ENCODE measurements at places on chromosomes 3 and 15.

- no peak for DNase-seq
Measured at GRCh38 chr3:160081958-160082533, 93.4 kb downstream of the IL12A start.

GRCh38 chr15:84022516-84022915, 213.1 kb upstream of the GOLGA6L4 start:
- no peak for DNase-seq

DNA sequence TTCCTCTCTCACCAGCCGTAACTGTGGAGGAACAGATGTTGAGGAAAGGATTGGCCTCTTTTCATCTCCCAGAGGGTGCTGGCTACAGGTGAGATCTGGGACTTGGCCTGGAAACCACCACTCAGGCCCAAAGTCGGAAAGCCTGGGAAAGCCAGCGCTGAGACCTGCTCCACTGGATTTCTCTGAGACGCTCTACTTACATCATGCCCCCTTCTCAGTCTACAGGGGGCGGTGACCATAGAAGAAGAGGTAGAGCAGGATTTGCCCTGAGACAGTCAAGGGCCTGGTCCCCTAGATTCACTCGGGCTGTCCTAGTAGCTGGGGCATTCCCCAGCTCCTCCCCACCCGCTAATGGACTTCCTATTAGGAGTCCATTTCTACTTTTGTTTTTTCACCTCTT, 80.9 kb downstream of the C3orf38 start:
- DNase-seq, result no peak

DNA sequence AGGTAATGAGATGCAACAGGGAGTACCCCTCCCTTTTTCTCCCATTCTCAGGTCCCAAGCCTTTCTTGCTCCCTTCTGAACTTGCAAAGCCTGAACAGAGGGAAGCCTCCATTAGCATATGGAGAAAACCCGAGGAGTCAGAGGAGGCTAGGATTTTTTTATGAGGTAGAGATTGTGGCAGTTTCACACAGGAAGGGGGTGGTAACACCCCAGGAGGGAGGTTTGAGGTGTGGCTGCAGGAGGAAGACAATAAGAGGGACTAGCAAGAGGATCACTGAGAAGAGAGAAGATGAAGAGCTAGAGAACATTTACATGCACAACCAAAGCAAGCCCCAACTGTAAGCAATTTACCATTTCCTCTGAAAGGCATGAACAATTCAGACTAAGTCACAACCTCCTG, 322.7 kb downstream of the SV2B start:
- DNase-seq, result no peak

GRCh38 chr3:4019501-4019900, 220.3 kb downstream of the LRRN1 start:
- no peak for DNase-seq

DNA sequence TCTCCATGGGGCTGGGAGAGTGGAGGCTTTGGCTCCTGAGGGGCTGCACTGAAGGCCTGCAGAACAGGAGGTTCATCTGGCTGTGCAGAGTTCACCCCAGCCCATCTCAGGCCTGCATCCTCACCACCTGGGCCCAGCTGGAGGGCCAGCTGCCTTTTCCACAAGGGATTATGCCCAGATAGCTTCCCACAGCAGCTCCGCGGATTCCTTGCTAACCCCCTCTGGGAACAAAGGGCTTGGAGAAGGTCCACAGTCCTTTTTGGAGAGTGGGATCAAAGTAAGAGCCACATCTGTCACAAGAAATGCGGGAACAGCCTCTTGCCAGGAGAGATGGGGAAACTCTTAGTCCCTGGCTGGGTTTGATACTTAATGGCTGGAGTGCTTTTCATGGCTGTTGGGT, 164.7 kb upstream of the RGMA start:
- no peak for DNase-seq

Data from stimulated activated CD4-positive, alpha-beta T cell treated with anti-CD3 and anti-CD28 coated beads, Interleukin-12 subunit alpha, Interleukin-12 subunit beta, amount 100 ng/mL, for 24 hours (primary cell).